ENCODE measurements at places on chromosomes 4 and X.

- DNase-seq, result no peak
These were observed 66.7 kb upstream of the PRPS1 start for GRCh38 chrX:107561468-107562215.

DNA sequence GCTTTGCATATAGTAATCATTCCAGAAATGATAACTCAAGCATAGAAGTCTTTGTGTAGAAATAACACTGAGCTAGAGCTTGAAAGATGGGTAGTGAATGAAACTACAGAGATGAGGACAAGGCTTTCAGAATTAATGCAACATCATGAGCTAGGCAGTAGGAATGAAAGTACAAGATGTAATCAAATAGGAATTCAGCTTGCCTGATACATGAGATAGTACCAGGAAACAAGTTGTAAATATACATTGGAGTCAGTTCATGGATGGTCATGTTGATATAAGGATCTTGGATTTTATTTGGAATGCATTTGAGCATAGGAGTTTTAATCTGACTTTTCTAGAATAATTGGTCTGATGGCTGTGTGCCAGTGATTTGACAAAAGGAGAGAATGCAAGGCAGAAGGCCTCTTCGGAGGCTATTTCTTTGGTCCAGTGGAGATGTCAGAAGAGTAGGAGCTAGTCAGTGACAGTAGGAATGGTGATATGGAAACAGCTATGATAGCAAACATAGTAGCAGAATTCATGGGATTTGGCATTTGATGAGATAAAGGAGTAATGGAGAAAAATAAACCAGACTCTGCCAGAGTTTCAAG lies 206.4 kb upstream of the PACRGL start:
- no peak for DNase-seq

DNA sequence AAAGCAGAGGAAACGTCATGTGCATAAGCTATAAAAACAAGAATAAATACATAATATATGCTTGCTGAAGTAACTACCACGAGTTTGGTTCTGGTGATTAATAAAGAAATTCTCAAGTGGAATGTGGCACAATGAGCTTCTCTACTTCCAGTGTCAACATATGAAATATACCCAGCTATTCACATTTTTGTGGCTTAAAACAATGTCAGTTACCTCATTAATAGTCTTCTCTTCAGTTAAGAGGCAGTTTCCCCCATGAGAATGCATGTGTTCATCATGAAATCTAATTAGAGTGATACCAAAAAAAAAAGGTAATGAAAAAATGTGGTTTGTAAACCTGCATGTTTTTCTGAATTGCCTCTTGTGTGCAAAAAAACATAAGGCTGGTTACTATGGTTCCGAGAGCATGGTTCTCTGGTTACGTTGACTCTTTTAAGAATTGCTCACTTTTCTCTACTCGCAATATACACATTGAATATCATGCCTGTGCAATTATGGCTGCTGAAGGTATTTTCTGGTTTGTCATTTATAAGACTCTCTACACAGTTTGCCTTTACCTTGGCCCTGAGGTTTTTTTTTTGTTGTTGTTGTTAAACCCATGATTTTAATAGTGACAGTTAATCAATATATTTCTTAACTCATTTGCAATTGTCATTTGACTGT lies 108.2 kb downstream of the PCDH7 start:
- no peak for DNase-seq

- DNase-seq, result no peak
These were observed 398.1 kb upstream of the RPS6KA3 start for GRCh38 chrX:20664774-20665173.

DNA sequence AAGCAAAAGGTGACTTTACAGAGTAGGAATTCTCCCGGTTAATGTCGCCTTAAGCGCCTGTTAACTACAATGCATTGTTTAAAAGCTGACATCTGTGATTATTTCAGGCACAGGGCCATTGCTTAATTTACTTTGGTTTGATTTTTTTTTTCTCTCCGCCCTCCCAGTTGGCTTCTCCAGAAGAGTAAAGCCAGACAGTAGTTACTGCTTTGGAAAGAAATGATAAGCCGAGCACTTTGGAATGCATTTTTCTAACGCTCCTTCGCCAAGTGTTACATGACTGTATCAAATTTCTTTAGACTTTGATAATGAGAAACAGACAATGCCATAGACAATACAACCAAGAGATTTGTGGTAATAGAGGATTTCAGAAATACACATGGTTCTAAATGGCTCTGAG lies 383.0 kb upstream of the TENM3 start:
- no peak for DNase-seq

DNA sequence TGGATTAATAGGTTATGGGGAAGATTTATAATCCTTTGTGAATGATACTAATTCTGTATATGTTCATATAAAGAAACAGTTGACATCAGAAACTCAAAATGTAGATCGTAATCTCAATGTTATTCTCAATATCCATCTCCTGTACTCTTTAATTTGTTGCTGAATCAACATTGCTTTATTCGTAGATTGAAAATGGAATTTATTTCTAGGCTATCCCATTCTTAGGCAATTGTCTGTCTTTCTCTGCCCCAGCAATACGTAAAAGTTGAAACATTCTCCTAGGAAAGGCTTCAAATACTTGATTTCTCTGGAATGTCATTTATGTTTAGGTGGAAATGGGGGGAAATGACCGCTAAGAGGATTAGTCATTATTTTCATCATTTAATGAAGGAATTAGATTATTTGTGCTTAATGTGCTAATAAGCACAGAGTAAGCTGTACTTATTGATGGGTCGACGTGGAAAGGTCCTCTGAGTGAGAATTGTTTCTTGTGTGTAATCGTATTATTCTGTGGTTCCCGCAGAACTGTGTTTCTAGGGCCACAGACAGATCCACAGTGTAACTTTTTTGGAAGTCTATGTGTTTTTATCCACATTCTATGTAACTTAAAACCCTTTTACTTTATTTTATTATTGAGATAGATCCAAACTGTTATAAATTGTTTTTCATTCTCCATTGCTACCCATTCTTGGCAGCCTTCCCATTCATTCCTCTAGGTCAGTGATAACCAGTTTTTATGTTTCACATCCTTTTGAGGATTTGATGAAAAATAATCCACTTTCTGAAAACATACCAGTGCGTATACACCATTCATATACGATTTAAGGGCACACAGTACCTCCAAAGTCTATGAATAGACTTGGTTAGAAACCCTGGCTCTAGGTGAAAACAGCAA lies 262.9 kb downstream of the ARHGAP10 start:
- DNase-seq, result no peak

DNA sequence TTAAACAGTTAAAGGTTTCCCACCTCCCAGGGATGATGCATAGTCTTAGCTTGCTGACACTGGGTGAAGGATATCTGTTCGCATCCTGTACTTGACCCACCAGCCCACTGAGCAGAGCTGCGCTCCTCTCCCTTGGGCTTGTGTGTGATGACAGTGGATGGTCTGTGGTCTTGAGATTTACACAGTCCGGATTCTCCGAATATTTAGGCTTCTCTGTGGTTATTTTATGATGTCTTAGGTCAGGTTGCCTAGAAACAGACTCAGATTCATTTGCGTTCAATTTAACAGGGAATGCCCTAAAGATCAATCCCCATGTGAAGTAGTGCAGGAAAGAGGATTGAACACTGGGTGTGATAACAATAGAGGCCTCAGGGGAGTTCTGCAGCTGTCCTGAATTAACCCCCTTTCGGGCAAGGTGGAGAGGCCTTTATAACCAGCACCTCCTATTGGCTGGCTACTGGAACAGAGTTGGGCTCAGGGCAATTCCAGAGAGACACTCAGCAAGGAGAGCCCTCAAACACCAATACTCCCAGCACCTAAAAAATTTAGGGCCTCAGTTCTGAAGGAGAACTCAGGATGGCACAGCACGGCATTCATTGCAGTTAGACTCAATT lies 653.2 kb upstream of the GALNT7 start:
- DNase-seq, result no peak

DNA sequence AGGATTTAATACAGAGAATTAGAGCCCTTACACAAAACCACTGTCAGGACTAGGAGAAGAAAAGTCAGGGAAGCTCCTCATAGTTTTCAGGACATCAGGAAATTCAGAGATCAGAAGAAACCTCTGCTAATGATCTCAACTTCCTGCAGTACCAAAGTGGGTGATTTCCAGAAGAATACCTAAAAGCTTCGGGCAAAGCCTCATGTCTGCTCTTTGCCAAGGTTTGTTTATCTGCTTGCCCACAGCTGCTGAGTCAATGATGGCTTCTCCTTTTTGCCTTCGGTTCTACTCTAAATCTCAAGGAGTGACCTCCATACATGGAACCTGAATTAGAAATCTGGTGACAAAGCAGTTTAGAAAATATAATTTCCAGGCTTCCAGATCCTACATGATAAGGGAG lies 68.4 kb downstream of the USP38 start:
- no peak for DNase-seq

DNA sequence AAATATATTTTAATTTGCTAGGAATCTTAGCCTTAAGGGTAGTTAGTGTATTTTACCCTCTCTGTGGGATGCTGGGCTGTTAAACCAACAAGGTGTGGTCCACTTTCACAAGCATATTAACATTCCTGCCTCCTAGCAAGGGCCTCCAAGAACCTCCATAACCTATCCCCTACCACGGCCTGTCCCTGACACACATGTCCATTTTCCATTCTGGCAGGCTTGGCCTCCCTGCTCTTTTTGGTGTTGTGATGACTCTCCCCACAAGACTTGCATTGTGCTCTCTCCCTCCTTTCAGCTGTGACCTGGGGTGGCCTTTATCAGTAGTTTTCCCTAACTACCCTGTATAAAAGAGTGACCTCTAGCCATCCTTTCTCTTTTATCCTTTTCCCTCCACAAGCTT lies 120.2 kb downstream of the KLHL8 start:
- DNase-seq, result no peak
